ENCODE measurements at places on chromosomes 7 and 10.

DNA sequence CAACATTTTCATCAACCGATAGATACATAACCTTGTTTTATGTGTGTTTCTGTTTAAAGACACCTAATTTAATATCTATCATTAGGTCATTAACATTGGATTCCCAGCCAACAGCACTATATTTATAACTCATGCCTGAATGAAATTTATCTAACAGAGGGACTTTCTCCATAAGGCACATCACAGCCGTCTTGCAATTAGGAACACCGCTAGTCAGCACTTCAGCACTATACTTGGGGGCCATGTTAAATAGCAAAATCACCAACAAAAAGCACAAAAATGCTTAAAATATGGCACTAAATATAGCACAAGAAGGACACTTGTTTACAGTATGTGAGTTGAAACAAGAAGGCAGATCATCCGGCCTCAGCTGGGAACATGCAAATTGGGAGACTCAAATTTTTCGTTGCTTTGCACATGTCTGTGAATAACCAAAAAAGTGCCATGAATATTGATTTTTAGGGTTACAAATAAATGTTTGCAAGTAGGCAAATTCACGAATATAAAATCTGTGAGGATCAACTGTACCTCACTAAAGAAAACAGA is 51.0 kb downstream of the TLL2 start:
- no peak for DNase-seq

DNA sequence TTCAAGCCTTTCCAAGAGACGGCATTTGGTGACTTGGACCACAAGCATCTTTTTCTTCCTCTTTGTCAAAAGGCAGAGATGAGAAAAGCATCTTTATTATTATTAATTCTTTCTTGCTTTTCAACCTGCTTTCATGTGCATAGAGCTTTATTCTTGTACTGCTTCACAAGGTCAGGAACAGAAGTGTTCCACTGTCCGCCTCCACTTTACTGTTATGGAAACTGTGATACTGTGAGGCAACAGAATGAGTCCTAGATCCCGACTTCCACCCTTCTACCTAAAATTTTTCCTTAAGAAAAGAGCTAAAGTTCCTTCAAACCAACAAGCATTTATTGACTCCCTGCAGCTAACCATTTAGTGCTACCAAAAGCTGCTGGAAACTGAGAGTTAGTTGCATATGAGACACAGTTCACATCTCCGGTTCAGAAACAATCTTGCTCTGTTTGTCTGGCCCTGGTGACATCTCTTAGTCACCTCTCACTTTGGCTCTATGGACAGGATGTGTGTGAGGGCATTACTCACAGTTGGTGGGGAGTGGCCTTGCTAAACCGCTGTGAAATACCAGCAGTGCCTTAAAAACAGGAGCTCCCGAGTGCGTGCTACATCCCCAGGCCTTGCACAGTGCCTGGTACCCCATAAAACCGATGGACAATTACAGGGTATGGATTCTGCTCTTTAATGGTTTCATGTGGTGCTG is 77.1 kb upstream of the TRIL start:
- DNase-seq: no peak

GRCh38 chr7:75951506-75951905 is 36.6 kb downstream of the POR start:
- DNase-seq: no peak

DNA sequence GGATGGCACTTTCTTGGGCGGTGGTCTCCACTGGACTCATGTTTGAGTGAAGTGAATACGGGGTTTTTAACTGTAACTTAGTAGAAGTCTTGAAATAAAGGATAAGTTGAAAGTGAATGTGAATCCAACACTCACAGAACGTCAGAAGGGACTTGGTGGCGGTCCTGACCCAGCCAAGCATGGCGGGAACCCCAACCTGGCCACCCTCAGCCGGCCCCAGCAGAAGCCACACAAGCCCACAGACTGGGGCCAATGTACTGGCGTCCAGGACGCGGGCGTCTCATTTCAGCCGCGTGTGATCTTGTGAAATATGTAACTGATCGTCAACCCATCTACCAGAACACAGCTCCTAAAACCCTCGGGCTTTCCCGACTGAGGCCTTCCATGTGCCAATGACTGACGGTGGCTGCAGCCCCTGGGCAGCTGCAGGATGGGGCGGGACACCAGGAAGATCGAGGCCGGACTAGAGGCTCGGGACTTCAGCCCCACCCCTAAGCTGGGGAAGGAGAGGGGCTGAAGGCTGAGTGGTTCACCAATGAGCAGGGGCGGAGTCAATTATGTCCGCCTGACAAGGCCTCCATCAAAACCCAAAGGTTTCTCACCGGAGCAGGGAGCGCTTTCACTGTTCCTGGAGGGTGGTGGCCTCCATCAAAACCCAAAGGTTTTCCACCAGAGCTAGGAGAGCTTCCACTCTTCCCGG is 161.5 kb downstream of the MAD1L1 start:
- no peak for DNase-seq

- DNase-seq: no peak
These were observed 44.1 kb downstream of the RALA start for GRCh38 chr7:39667341-39667923.

DNA sequence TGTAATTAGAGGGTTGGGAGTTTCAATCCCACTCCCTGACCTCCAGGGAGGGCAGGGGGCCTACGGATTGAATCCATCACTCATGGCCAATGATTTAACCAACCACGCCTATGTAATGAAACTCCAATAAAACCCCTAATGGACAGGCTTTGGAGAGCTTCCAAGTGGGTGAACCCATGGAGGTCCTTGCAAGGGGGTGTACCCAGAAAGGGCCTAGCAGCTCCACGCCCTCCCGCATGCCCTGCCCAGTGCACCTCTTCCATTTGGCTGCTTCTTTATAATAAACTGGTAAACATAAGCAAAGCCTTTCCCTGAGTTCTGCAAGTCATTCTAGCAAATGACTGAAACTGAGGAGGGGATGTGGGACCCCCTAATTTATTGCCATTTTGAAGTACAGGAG is 280.1 kb downstream of the FRMD4A start:
- no peak for DNase-seq

DNA sequence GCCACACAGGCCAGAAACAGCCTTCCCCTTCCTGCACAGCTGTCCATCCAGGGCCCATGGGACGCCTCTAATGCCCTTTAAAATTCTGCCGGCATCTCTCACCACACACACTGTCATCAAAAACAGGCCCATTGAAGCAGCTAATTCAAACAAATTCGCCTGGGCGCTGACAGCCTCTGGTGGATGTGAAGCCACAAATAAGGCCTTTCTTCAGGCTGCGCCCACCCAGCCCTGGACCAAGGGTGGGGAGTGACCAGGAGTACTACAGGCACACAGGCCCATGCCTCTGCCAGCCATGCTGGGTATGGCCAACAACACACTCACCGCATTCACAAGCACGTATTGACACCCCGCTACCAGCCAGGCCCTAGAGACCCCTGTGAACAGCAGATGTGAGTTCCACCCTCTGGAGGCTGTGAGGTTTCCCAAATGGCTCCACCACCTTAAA is 54.6 kb downstream of the SLIT1 start:
- no peak for DNase-seq

- no peak for DNase-seq
These were observed 18.4 kb upstream of the BET1 start for GRCh38 chr7:94022550-94022949.

All from activated T-helper 1 cell treated with anti-CD3 and anti-CD28 coated beads, Interleukin-2, amount 50 U/mL, for 16 hours (primary cell).